ENCODE measurements at places on chromosomes 12 and 14.

DNA sequence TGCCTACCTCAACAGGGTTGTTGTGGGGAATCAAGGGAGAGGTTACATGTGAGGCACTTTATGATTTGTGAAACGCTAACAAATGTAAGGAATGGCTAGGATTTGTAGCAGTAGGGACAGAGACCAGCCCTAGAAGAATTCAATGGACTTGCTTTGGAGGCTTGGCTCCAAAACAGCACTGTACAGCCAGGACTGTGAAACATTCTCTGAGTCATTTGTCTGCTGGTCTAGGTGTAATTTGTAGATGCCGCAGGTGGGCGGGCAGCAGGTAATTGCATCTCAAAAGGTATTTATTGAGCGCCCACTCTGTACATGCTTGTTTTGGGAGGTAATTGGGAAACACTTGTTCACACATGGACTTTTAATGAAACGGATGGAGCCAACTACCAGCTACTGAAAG, 11.4 kb downstream of the SLC7A8 start:
- no peak for DNase-seq

DNA sequence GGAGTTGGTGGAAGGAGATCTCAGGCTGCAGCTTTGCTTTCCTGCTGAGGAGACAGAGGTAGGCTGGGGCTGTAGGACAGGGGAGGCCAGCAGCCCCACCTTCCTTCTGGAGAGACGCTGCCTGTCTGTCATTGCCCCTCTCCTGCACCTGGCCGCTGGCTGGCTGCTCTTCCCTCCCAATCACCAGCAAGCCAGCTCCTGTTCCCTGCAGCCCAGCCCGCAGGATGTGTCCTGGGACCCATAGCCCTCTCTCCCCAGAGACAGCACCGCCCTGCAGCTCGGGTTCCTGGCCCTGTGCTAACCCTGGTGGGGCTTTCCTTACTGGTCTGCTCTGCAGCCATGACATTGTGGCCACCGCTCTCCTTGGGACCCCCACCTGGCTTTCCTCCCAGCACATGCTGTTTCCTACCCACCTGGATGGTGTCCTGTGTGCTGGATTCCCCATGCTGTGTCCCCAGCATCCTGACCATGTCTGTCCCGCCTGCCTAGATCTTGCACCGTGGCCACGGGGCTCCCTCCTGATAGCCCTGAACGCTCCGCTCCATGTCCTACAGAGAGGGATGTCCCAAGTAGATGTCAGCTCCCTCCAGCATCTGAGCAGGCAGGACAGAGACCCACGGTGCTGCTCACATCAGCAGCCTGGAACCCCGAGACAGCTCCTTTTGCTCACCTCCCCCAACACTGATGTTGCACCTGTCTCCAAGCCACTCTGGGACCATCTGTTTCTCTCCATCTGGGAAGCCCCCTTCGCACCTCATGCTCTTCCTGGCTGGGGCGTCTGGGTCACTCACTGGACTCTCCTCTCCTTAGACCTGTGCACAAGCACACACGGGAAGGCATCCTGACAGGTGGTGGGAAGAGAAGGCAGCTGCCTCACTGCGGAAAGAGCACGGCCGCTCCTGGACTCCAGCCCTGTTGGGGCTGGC, 1.1 kb upstream of the MTA1 start:
- no peak for DNase-seq

DNA sequence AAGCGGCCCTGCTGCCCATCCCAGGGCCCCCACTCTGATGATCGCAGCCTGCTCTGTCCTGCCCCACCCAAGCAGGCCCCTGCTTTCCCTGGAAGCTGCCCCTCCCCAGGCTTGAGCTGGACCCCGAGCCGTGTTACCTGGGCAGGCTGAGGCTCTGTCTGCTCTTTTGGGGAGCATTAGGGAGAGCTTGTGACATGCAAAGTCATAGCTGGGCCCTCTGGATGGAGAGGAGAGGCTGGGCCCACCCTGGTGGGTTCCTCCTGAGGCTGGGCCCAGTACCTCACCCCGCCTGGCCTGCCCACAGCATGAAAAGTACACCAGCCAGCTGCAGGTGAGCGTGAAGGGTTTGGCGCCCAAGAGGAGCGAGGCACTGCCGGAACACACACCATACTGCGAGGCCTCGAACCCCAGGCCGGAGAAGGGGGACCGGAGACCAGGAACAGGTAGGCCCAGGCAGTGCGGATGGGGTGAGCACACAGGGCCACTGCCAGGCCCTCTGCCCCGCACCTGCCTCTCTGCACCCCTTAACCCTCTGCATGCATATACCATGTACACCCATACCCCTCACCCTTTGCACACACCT, 15.0 kb downstream of the CEP170B start:
- no peak for DNase-seq

- no peak for DNase-seq
Measured at GRCh38 chr12:71455028-71455737, 15.6 kb downstream of the LGR5 start.

DNA sequence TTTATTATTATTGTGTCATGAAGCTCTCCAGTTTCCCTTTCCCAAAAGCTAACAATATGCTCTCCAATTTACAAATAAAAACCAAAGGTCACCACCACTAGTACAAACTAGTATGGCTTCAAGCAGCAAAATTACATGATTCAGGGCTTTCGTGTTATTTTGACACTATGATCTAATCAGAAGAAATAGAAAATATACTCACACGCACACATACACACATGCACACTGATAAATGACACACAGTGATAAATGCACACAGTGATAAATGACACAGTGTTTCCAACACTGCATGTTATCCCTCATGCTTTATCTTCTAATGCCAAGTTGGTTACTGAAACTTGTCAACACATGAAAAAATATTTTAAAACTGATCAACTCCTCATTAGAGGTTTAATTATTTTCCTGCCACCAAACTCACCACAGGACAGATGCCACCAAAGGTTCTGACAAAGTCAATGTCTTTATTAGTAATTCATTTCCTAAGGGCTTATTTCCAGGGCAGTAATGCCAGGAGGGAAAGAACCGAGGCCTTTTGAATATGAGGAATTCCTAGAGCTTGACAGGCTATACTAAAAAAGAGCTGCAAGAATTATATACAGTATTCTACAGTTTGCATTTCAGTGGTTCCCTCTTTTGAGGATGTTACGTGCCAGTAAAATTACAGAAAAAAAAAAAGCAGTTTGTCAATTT, 82.4 kb downstream of the PPP2R5E start:
- no peak for DNase-seq

- DNase-seq: no peak
Measured at GRCh38 chr14:51806026-51807023, 54.1 kb upstream of the GNG2 start.

- no peak for DNase-seq
Measured at GRCh38 chr12:92302041-92302829, 156.6 kb upstream of the BTG1 start.

GRCh38 chr14:90523961-90524875, 127.4 kb downstream of the CALM1 start:
- no peak for DNase-seq

GRCh38 chr12:118446247-118446646, 69.9 kb downstream of the SUDS3 start:
- no peak for DNase-seq

DNA sequence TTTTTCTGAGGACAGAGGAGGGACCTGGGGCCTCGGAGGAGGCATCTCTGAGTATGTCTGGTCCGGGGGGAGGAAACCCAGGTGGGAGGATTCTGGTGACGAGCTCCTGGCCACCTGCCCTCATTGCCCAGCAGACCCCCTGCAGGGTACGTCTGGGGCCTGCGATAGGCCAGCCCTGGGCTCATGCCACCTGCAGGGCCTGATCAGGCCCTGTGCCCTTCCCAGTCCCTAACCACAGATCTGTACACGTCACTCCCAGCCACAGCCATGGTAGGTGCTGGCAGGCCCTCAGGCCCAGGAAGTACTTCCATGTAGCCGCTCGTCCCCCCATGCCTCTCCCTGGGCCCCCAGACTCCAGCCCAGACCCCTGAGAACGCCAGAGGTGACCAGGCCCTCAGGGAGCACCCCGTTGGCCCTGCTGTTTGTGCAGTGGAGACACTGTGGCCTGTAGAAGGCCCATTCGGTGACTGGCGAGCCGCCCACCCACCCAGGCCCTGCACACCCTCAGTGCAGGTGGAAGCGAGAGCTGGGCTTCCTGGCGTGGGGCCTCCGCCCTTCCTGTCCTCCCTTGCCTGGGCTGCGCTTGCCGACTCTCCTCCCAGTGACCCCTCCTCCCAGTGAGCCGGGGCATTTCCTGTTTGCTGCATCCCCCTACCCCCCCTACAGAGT, 5.7 kb downstream of the INF2 start:
- no peak for DNase-seq

DNA sequence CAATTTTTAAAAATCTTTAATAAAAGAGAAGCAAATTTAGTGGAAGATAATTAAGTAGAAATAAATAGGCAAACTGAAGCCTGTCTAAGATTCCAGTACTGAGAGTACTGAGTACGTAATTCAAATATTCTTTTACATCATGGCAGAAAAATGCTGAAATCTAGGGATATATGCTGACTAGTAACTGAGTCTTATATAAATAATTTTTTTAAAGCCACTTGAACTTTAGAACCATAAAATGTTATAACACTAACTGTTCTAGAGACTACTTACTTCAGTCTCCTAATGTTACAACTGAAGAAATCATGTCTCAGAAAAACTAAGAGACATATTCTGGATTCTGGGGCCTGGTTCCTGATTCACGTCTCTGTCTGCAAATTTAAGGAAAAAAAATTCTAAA, 230.6 kb upstream of the PLEKHG7 start:
- DNase-seq: no peak

Data from stimulated activated CD8-positive, alpha-beta memory T cell treated with anti-CD3 and anti-CD28 coated beads, Interleukin-7, amount 100 ng/mL, for 1 hour (primary cell).